ENCODE measurements at places on chromosomes 4 and X.

- no peak for DNase-seq
Measured at GRCh38 chrX:13474164-13474516, 95.3 kb upstream of the EGFL6 start.

DNA sequence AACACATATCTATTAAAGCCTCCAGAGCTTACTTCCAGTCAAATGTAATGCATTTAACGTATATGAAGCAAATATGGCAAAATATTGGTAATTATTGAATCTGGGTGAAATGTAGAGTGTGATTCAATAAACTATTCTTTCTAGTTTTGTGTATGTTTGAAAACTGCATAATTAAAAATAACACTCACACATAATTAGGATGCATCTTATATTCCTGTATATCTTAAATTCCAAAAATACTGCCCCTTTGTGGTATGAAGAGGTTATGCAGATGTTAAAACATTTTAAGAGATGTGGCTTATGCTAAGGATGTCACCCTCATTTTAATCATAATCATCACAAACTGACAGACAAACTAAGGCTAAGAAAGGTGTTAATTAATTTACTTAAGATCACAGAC, 182.9 kb downstream of the COX18 start:
- no peak for DNase-seq

DNA sequence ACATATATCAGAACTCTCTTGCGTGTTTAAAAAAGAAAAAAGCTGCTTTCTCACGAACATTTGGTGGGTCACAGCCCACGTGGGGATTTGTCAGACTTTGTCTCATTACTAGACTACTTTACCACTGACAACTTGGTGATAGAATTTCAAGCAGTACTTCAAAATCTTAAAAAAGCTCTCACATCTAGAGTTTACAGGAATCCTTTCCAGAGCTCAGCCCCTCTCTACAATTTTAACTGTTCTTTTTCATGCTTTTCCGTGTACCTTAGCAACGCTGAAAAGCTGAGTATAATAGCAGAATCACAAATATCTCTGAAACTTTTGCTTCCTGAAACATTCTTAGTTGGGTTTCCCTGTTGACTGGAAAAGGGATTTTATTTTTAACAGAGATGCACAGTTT, 50.2 kb downstream of the SMAD1 start:
- DNase-seq = no peak

DNA sequence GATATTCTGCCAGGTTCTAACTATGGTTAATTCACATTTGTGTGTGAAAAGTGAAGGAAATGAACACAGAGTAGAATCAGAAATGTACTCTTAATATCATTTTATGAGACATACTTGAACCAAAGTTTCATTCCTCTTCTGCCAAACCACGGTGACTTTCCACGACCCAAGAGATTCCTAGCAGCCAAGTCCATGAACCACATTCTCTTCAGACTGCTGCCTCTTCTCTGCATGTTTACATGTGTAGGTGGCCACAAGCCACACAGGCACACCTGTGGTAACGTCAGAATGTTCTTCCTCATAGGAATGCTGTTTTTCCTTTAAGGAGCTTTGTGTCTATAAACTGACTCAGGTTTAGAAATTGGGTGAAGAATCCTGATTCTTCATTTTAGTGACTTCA, 1411.2 kb downstream of the RAPGEF2 start:
- no peak for DNase-seq

GRCh38 chr4:134078230-134078914, 123.2 kb downstream of the PABPC4L start:
- DNase-seq = no peak

DNA sequence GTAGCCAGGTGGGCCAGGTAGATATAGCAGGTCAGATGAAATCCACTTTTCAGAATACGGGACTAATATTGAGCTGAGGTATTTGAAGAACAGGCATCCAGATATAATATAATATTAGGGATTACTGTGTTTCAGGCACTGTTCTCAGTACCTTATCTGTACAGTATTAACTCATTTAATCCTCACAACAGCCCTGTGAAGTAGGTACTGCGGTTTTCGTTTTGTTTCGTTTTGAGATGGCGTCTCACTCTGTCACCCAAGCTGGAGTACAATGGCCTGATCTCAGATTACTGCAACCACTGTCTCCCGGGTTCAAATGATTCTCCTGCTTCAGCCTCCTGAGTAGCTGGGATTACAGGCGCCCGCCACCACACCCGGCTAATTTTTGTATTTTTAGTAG, 129.6 kb downstream of the IL1RAPL2 start:
- no peak for DNase-seq

DNA sequence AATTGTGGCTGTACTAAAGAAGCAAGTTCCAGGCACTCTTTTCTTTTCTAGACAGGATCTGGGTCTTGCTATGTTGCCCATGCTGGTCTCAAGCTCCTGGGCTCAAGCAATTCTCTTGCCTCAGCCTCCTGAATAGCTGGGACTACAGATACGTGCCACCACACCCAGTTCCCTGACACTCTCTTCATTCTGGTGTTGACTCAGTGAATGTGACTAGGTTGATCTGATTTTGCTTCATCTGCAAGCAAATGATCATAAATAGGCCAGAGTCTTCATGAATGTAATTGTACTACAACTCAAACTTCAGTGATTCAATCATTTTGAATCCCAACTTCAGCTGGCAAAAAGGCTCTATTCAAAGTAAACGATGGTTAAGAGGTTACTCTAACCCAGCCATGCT, 78.5 kb downstream of the APBB2 start:
- no peak for DNase-seq

DNA sequence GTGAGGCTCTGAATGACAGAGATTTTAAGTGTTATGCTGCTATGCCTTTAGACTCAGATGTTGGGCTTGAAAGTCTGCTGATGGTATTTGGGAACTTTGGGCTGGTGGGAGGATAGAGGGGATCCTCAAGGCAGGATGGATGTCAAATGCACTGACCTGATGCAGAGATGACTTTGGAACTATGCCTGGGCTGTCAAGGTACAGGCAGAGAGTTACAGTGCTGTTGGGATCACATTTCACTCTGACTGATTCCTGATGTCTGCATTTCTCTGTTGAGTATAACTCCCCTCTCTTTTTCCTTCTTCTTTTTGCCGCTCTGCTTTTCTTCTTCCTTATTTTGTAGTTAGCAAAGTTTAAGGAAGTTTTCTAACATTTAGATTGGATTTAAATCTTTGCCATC, 271.8 kb upstream of the ARX start:
- DNase-seq = no peak

DNA sequence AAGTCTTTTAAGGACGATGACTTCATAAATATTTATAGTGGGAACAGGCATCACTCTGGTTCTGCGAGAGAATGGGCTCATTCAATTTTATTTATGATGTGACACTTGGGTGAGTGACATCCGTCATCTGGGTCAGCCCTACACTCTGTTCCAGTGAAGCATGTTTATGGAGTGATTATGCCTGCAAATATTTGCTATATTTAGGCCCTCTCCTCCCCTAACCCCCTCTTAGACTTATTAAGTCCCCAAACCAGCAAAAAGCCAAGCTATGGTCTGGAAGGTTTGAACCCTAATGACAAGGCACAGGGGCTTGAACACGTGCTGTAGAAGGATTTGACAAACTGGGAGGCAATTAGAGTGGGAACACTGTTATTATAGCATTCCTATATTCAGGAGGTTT, 55.9 kb downstream of the C4orf51 start:
- no peak for DNase-seq

- no peak for DNase-seq
Measured at GRCh38 chrX:125382889-125383288, 63.2 kb downstream of the TEX13C start.

- DNase-seq = no peak
Measured at GRCh38 chrX:142861557-142861956, 164.2 kb upstream of the SPANXN4 start.

DNA sequence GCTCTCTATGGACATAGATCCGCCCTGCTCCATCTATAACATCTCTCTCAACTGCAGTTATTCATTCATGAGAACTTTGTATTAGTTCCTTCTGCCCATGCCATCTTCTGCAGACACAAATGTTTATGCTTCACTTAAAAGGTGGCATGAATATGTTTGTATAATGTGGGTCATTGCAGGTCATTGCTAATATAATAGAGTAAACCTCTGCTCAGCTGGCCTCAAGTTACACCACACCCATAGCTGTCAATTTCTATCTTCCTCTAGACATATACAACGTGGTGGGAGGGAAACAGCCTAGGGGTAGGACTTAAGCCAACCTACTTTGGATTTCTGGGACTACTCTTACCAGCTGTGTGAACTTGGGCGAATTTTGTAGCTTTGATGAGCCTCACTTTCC, 129.8 kb downstream of the ATXN3L start:
- no peak for DNase-seq

DNA sequence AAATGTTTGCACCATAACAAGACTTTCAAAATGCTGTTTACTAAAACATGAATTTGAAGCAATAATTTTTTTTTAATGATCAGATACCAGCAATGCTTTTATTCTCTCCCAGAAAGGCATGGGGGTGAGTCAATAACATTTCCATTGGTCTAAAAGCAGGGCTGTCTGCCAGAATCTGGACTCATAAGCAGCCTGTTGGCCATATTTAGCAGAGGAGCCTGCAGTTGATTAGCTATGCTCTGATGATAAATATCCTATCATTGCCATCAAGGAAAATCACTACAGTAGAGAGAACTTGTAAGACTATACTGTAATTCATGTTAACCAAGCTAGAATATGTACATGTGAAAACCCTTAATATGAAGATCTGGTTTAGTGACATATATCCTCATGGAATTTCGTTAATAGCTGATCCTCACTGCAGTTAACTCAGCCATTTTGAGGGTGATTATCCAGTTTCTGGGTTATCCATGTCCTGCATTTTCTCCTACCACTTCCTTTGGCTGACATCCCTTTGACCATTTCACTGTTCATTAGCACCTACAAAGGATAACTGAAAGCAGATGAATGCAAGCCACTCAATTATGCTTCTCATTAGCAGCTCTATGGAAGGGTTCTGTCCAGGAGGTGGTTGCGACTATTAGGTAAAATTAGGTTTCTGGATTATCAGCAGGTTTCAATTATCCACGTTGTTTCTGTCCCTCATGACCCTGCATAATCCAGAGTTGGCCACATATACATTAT, 72.9 kb upstream of the DIAPH2 start:
- no peak for DNase-seq

- DNase-seq = no peak
Measured at GRCh38 chrX:9659571-9660195, 106.0 kb downstream of the GPR143 start.

DNA sequence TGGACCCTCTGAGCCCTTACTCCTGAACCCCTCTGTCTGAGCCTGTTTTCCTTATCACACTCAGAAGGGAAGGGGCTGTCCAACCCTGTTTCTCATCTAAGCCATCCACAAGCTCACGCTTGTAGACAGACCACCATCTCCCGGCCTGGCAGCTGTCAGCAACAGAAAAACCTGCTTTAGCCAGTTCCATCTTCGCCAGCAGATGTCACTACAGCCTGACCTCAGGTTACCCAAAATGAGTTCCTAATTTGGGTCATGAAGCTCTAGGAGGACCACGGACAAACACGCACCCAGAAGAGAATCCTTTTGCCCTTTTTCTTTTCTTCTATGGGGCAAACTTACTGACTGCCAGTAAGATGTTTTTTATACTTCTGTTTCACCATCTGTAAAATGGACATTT, 445.4 kb downstream of the BCOR start:
- no peak for DNase-seq

DNA sequence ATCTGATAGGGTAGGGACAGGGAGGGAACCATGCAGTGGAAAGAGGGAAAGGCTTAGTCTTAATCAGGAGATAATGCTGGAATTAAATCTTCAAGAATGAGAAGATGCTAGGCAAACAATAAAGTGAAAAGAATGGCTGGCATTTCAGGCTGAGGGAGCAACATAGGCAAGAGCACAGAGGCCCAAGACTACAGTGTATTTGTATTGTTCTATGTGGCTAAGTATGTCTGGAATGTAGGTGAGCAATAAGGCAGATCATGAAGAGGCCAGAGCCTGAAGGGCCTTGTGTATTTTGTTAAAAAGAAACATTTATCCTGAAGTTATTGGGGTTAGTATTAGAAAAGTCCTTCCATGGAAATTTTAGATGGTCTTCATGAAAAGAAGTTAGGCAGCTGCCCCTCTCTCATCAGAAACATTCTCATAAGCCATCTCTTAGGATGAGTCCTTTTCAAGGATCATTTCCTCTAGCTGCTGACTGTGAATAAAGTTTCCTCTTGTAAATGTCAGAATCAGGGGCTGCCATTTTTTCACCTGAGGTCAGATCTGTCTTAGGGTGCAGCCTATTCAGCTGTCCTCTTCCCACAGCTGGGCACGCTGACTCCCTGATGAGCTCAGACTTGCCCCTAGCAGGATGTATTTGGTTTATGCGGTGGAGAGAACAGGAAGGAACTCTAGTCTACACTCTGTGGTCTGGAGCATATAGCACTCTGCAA, 46.3 kb downstream of the ATP10D start:
- no peak for DNase-seq

DNA sequence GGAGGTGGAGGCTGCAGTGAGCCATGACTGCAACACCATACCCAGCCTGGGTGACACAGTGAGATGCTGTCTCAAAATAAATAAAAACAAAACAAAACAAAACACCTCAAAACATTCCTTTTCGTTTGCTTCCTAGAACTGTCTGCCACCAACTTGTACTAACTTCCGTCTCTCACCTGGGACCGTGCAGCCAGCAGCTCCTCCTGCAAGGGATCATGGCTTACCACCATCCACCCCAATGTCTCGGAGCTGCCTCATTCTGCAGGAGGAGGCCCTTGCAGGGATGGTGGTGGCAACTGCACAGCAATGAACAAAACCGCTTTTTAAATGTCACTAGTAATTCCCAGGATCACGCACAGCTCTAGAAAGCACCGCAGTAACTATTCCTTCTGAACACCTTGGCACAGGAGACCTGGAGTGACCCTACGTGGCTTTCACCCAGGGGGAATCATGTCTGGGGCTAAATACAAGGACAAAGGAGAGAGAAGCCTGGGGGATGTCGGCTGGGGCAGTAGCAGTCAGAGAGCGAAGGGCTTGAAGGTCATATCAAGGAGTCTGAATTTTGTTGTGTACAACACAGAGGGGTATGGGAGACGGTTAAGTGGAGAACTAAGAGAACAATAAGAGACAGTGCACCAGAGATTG, 17.4 kb upstream of the KIAA0232 start:
- no peak for DNase-seq

DNA sequence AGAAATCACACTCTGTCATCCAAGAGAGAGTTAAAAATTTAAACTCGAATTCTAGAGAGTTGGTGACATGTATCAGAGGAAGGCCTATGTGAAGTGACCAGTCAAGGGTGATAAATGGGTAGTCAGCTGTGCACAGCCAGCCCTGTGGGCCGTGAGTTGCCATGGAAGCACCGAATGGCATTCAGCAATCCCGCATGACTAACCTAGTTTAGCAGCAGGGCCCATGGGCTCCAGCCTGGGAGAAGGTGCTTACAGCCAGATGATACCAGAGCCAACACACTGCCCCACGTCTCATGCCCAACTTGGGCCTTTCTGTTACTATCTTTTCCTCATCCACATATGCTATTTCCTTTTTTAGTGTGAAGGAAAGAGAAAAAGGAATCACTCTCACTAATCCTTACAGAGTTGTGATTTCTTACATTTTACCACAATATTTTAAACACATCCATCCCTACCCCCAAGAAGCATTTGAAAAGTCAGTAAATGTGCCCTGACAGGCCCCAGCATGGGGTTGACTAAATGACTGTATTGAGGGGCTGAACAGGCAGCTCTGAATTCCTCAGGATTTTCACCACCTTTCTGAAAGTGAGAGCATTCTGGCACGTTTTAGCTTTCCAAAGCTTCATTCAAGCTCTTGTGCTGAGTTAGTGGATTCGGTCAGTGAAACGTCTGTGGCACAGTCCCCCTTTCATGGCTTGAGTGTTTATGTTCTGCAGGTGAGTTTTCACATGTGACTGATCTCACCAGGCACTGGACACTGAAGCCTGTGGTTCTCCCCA, 104.2 kb downstream of the AFF1 start:
- DNase-seq = no peak
